ENCODE measurements at places on chromosomes 12 and 14.

- no peak for DNase-seq
These were observed 158.8 kb downstream of the RPAP3 start for GRCh38 chr12:47547077-47547476.

- DNase-seq: peak; percentile 69
These were observed 3.5 kb downstream of the ALX1 start for GRCh38 chr12:85283560-85283959.

DNA sequence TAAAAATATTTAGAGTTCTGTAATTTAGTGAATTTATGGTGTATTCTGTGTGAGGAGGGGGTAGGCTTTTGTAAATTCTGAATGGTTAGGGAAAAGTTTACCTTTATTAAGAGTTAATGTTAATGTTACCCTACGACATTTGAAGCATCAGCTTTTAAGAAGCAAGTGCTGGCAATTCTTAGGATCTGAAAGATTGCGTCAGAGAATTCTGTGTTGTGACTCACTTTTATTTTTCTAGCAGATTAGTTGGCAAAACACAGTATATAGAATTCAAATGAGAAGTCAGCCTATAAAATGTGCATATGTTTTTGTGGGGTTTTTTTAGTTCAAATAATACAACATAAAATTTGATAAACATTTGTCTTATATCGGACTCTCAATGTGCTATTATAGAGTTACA lies 97.6 kb downstream of the RAD52 start:
- DNase-seq: peak; percentile 29

GRCh38 chr12:55612646-55613045 lies 24.0 kb upstream of the OR10P1 start:
- DNase-seq: no peak

DNA sequence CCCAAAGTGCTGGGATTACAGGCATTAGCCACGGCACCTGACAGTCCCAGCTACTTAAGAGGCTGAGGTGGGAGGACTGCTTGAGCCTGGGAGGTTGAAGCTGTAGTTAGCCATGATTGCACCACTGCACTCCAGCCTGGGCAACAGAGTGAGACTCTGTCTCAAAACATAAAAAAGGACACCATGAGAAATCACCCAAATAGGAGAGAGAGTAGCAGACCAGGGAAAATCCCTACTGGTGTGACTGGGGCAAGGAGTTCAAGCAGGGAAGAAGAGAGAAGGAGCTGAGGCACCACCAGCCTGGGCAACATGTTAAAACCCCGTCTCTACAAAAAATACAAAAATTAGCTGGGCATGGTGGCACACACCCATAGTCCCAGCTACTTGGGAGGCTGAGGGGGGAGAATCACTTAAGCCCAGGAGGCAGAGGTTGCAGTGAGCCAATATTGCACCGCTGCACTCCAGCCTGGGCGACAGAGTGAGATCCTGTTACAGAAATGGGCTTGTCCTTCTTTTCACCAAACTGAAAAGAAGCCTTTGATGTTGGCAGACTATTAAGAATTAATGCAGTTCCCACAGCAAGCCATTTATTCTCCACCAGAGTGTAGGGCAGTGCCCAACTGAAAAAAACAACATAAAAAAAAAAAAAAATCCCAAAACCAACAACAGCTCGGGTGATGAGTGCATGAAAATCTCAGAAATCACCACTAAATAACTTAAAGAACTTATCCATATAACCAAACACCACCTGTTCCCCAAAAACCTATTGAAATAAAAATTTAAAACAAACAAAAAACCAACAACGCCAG lies 4.5 kb upstream of the SRSF9 start:
- DNase-seq: no peak

GRCh38 chr12:108307006-108307405 lies 32.1 kb downstream of the CMKLR1 start:
- DNase-seq: no peak

DNA sequence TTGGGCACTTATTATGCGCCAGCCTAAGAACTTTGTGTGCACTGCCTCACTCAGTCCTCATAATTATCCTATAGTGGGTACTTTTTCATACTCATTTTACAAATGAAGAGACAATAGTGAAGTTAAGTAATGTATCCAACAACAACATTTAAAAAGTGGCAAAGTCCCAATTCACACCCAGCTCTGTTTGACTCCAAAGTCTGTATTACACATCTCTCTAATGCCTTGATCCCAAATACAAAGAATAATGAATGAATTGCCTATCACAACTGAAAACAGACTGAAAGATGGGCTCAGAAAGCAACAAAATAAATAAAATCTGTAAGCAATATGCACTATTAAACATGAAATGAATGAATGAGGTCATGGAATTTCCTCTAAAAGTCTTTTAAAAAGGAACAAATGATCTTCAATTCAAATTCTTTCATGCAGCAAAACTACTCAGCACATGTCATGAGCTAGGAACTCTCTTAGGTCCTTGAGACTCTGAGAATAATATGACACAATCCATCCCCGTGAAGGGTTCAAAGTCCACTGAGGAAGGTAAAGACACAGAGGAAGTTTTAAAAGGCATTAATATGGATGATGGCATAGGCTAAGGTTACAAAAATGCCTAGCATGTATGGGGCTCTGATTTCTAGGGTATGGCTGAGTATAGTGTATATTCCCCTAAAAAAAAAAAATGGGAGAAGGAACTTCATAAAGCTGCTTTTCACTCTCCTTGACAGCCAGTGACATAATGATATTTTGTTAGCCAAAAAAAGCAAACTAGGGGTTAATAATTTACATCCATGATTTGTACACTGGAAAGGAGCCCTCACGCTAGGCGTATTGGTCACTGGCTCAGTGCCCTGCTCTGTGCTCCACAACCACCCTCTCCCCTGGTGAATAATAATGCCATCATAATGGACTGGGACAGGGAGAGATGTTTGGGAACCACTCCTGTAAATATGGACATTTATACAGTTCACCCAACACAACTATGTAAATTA lies 103.4 kb downstream of the SLC2A13 start:
- DNase-seq: no peak

DNA sequence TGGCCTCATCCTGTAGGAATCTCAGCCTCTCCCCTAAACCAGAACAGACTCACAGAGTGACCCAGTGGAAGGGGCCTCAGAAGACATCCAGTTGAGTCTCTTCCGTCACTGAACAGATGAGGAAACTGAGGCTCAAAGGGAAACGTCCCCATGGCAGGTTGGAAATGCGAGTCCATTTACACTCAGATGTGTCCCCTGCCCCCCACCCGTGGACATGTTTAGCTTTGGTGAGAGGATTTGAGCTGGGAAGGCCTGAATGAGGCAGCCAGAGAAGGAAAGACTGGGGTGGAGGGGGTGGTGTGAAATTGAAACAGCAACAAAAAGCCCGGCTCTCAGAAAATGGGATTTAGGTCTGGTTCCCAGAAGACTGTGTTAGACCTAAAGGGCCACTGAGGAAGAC lies 1.7 kb downstream of the FAIM2 start:
- DNase-seq: no peak

- no peak for DNase-seq
These were observed 4.7 kb upstream of the FAM234B start for GRCh38 chr12:13039328-13039956.
